NCI-H2171 treated with DMSO at 0.1 percent for 48 hours (cell line): ENCODE measurements at places on chromosomes 6 and 20.
A peak's percentile ranks its signal among the peaks of the same experiment; 100 is the strongest.

DNA sequence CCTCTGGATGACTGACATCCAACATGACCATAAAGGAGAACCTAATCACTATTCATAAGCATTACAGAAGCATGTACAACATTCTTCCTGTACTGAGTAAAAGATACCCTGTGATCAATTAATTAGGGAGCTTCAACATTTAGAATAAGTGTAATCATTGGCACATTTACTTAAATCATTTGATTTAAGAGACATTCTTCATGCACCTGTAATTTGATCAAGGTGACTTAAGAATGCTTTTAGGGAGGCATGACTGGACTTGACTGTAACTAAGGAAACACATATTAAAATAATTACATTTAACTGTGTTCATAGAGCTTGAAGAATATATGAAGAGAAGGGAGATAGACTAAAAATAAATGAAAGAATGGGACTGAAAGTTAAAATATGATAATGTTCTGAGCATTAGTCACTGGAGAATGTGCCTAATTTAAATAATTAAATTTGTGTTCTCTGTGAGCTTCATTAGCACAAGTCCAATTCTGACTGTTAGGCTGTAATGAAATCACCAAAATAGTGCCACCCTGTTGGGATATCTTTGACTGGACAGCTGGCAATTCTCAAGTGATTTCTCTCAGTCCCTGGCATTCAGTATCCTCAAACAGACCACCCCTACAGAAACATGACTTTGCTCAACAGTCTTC, 295.5 kb upstream of the ADGRB3 start:
- DNase-seq: peak; percentile 42

- DNase-seq: peak; percentile 55
These were observed 10.7 kb downstream of the ARID1B start for GRCh38 chr6:156787569-156788492.

DNA sequence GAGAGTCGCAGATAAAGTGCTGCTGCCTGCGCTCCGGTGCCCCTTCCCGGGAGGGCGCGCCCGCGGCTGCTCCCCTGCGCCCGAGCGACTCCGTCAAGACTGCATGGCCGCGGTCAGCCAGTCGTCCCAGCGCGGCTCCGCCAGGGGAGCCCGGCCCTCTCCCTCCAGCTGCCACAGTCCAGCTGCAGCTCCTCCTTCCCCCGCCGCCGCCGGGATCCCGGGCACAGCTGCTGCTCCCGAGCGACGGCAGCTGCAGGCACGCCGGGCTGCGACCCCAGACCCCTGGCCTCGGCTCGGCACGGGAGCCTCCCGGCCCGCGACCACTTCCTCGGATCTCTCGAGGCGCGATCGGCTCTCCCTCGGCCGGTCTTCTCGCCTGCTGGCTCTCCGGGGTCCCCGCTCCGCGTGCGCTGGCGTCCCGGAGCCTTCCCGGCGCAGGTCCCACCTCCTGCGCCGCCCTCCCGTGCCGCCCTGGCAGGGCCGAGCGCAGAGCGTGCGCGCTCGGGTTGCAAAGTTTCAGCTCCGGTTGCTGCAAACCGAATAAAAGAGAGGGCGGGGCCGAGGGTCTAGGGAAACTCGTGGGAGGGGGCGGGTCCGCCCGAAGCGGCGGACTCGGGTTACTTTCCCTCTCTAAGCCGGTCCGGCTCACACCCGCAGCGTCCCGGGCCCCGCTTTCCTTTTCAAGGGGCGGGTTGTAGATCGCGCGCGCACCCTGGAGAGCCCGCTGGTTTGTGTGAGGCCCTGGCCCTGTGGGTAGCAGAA, at the start of gene CNKSR3:
TSS of gene CNKSR3 (minus strand) at position 542 of the 762 bp plus-strand sequence. CDS start 571 bp downstream, outside the sequence.
- DNase-seq: peak; percentile 57

DNA sequence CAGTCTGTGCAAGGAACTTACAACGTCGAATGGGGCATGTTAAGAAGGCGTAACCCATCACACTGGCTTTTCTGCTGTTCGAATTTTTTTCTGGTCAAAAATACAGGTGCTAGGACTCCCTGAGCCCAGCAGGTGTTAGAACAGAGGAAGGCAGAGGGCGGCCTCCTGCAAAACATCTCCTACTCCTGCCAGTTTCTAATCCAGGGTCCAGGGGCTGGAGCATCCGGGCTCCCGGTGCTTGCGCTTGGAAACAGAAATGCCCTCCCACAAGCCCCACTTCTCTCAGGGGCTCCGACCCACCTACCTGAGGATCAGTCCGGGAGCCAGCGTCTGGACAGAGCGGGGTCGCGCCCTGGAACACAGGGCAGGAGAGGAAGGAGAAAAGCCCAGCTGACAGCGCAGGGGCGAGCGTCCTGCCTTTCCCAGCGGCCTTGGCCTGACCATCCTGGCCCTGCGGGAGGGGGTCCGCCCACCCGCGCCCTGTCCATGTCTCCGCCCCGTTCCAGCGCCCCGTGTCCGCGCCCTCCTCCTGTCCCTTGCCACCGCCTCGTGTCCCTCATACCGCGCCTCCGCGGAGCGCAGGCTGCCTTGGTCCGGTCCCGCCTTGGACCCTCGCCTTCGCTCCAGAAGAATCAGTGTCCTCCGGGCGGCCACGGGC, 14.8 kb upstream of the LPA start:
- DNase-seq: no peak

DNA sequence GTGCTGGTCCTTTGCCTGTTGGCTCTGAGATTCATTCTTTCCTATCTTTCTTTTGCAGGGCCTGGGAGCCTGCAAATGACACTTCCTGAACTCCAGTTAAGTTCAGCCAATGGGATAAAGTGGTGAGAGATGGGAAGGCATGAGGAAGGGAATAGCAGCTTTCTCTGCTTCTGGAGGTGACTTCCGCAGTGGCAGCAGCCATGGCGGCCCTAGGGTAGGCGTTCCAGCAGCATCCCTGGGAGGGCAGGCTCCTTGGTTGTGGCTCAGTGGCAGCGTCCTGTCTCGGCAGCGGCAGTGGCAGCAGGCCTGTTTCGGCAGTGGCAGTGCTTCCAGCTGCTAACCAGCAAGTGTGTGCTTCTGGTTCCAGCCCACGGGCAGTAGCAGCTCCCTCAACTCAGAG, 7.3 kb upstream of the MDFI start:
- DNase-seq: no peak

DNA sequence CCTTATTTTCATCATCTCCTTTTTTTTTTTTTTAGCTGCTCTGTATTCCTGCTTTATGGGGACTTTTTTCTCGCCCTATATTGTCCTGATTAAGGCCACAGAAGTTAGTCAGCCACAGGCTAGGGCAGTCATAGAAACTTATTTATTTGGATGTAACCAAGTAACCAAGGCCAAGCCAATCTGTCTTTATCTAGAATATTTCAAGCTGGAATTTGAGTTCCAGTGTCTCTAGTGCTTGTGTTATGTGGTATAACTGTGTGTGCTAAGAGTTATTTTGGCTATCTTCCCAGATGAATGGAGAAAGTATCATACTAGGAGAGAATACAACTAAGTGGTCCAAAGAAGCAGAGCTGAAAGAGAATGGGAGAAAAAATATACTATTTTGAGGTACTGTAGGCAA, 751.5 kb downstream of the CBLN4 start:
- no peak for DNase-seq

DNA sequence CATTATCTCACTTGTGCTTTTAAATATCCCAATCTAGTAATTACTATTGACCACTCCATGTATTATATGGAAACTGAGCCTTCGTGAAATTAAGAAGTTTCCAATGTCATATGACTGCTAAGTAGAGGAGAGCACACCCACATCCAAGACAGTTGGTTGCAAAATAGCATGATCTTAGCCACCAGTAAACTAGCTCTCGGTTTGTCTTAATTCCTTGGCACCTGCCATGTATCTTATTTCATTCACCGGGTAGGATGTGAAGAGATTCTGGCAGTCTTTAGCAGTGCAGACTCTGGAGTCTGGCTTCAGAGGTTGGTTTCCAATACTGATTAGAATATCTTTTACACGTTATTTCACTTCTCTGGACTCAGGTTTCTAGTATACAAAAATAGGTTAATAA, 270.3 kb downstream of the LAMA2 start:
- DNase-seq: no peak

DNA sequence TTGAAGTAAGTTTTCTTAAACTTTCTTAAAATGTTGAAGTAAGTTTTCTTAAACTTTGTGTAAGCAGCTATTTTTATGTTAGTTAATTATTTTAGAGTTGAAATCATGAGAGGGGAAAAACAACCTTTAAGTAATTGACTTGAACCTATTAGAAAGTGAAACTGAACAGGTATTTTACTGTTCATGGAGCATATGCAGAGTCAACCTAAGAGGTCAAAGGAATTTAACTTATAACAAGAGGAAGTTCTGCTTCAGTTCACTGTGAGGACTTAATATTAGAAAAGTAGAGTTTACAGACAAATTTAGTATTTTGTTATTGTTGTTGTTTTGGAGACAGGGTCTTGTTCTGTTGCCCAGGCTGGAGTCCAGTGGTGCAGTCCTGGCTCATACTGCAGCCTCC, 38.0 kb downstream of the CDYL start:
- no peak for DNase-seq

GRCh38 chr20:58160451-58161061, 67.9 kb downstream of the ANKRD60 start:
- no peak for DNase-seq

DNA sequence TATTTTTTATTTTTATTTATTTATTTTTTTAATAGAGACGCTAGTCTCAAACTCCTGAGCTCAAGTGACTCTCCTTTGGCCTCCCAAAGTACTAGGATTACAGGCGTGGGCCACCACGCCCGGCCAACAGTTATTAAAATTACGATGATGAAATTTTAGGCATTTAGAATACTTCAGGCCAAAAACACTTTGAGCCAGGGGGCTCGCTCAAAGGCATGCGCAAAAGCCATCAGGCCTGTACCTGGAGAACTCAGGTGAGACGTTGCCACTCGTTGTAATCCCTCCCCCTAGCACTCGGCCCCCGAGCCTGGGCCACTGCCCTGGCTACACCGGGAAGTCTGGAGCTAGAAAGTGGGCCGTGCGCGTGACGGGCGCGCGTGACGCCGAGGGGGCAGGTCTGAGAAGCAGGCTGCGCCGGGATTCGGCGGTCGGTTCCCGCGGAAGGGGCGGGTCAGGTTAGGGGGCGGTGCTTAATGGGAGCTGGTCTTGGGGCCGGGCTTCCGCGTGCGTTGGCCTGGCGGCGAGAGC, 337 bp upstream of the CBFA2T2 start:
- DNase-seq: peak; percentile 98

GRCh38 chr6:167778497-167779128, 48.1 kb upstream of the AFDN start:
- no peak for DNase-seq

DNA sequence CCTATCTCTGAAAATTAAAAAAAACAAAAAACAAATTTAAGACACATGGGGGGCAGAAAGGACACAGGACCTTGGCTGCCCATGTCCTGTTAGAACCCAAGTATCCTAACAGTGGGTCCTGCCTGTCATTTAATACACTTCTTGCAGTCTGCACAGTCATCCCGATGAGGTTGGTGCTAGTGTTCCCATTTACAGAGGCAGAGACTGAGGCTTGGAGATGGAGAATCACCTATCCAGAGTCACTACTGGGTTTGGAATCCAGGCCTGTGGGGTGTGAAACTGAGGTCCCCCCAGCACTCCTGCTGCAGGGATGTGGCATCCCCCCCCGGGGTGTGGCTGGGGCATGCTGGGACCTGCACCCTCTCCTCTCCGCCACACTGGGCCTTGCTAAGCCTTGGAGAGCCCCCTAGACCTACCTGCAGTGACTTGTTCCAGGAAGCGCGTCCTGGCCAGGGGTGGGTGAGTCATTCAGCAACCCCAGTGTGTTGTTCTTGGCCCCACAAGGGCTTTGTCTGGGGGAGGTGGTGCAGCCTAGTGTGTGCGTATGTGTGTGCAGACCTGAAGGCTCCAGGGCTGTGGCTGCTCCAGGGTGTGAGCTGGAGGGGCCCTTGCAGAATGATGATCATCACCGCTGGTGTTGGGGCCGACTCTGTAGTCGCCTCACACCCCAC, 49.7 kb downstream of the BCAS4 start:
- no peak for DNase-seq

DNA sequence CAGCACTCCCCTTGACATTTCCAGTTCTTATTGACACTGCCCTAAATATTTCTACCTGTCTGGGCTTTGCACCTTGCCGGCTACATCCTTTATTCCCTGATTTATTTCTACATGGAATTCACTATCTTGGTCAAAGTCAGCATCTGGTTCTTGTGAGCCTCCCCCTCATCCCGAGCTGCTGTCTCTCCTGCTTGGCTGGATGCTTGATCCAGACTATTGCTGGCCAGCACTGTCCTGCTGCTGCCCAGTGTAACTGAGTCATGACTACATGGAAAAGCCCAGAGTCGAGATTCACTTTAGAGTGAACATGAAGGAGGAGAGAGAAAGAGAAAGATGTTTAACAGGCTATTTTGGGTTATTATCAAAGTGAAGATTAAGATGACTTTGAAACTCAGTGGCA, 142.2 kb downstream of the OPN5 start:
- DNase-seq: no peak

GRCh38 chr20:46705378-46705729, 4.1 kb upstream of the SLC2A10 start:
- no peak for DNase-seq

DNA sequence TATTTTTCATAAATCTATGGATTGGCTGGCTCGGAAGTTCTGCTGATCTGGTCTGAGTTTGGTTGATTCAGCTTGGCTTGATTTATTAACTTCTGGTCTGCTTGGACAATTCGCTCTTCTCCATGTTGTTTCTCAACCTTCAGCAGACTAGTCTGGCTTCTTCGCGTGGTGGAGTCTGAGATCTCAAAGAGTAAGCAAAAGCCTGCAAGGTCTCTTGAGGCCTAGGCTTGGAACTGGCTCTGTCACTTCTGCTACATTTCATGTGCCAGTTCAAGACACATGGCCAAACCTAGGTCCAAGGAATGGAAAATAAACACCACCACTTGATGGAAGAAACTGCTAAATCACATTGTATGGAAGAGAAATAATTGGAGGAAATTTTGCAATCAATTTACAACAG, 115.1 kb upstream of the JAG1 start:
- DNase-seq: no peak

DNA sequence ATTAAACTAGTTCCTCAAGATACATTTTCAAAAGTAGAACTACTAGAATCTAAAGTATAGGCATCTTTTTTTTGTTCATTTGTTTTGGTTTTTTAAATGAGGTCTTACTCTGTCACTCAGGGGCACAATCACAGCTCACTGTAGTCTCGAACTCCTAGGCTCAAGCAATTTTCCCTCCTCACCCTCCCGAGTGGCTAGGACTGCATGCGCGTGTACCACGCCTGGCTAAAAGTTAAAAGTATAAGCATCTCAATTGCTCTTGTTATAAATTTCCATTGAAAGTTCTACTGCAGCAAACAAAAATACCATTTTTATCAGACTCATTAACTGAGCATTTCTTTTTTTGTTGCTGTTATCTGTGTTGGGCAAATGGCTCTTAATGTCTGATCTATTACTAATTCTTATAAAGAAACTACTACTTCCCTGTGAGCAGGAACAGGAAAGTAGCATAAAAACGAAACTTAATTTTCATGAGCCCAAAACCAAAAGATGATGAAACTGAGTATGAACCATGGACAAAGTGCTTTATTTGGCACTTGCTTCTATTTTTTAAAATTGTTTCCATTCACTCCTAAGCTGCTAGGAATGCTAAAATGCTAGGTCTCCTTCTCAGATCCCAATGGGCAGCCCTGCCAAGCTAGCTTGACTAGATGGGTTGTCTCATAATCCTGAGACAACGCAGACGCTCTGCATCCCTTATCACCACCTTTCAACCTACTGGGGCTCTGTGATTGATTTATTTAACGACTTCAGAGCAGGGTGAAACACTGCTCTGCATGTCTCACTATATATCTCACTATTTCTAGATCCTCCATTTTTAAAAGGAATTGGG, 36.9 kb downstream of the TRPC4AP start:
- DNase-seq: no peak

- no peak for DNase-seq
These were observed 28.2 kb downstream of the NCOA3 start for GRCh38 chr20:47529840-47530239.

GRCh38 chr6:140586426-140587061, 1212.1 kb upstream of the CITED2 start:
- peak; percentile 8 for DNase-seq
